NCI-H345 (cell line): ENCODE measurements at places on chromosomes 1 and 21.

GRCh38 chr1:204198348-204199340 is 2.4 kb upstream of the KISS1 start:
- DNase-seq = no peak

GRCh38 chr21:14353231-14353630 is 29.7 kb downstream of the HSPA13 start:
- DNase-seq = no peak

GRCh38 chr1:213244664-213245091 is 193.6 kb downstream of the RPS6KC1 start:
- DNase-seq = peak; percentile 45

DNA sequence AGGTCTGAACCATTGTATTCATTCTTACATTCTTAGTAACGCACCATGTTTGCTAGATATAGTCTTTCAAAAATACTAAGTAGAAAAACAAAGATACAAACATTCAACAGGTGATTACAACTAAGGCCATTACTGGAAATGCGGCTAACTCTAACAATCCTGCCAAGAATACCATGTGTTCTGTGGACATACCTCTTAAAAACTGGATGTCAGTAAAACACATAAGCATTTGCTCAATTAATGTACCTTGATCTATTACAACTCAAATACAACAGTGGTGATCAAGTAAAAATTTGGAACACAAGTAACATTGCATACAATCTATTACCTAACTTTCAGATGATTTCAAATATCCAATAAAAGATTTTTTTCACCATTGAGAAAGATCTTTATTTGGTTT is 15.4 kb downstream of the ANGPTL3 start:
- no peak for DNase-seq

- no peak for DNase-seq
Measured at GRCh38 chr1:31856140-31856539, 40.3 kb upstream of the SPOCD1 start.

DNA sequence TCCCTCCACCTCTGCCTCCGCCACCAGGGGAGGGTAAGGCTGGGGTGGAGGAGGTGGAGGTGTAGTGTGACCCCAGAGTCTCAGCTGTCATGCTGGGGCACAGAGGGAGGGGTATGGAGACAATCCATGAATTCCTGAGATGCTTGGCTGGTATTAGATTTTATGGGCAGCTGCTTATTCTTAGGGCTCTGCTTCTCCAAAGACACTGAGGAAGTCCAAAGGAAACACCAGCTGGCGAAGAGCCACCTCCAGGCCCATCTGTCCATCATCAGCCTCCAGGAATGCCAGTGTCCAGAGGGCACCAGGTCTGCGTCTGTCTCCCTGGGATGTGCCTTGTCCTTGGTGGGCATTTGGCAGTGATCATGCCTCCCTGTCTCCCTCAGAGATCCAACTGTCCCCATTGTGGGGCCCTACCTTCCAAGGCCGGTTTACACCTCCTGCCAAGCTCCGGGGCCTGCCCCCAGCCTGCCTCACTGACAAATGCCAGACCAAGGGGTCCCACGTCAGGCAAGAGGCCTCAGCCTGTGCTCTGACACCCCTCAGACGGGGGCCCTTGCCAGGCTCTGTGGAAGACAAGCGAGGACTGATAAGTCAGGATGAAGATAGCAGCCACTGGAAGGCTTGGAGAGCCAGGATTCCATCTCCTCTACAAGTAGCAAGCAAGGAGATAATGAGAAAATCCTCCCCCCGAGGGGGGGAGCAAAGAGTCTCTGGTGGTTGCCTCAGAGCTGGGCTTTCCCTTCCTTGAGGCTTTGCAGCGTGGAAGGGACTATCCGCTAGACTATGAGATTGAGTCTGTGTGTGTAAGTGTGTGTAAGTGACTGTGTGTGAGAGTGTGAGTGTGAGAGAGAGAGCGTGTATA is 1.6 kb downstream of the TNNI1 start:
- no peak for DNase-seq
